ENCODE measurements at places on chromosomes 7 and 10.

DNA sequence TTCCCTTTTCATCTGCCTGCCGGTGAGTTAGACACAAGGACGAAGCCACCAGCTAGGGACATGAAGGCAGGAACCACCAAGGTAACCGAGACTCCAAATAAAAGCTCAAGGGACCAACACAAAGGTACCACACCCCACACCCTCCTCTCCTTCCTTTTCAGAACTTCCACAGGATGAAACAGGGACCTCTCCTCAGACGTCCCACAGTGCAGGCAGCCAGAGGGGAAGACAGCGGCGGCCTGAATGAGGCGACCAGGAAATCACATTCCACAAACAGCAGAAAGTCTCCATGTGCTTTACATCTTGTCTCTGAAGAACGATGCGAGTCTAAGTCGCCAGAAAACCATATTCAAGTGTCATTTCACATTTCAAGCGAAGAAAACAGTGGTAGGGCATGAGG lies 97.8 kb downstream of the DIP2C start:
- DNase-seq = no peak

- no peak for DNase-seq
These were observed 80.9 kb downstream of the UNCX start for GRCh38 chr7:1313613-1314012.

- DNase-seq = no peak
These were observed 21.8 kb upstream of the PIP4K2A start for GRCh38 chr10:22736134-22736533.

- DNase-seq = no peak
These were observed 7.0 kb downstream of the POLR2J start for GRCh38 chr7:102471791-102472125.

- no peak for DNase-seq
These were observed 357.3 kb downstream of the BBS9 start for GRCh38 chr7:33486633-33487032.

DNA sequence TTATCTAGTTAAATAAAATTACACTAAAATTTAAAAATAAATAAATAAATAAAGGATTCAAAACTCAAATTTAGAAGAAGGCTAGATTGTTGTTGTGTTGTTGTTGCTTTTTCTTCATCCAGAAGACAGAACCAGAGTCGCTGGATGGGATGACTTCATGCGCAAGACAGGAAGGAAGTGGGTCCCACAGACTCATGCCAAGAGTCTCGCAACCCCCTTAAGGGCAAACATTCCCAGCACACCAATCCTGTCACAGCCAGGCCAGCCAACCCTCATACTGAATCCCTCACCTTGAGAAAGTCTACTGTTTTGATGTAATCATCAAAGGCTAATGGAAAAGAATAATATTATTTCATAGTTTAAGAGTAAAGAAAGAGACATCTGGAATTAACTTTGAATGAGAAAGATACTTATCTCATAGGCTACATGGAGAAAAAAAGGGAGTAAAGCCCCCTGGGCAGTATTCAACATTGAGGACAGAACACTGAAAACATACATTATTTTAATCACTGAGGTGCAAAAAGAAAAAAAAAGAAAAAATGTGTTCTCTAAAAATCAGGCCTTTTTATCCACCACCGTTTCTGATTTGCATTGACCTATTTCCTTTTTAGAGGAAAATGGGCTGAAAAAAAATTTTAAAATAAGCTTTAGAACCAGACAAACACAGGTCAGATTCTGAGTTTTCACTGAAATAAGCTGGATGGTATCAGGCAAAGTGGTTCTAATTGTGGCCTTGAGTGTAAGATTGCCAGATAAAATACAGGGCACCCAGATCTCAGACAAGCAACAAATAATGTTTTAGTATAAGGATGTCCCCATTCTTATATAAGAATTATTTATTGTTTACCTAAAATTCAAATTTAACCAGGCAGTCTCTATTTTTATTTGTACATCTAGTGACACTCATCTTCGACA lies 826.5 kb downstream of the TNS3 start:
- no peak for DNase-seq

DNA sequence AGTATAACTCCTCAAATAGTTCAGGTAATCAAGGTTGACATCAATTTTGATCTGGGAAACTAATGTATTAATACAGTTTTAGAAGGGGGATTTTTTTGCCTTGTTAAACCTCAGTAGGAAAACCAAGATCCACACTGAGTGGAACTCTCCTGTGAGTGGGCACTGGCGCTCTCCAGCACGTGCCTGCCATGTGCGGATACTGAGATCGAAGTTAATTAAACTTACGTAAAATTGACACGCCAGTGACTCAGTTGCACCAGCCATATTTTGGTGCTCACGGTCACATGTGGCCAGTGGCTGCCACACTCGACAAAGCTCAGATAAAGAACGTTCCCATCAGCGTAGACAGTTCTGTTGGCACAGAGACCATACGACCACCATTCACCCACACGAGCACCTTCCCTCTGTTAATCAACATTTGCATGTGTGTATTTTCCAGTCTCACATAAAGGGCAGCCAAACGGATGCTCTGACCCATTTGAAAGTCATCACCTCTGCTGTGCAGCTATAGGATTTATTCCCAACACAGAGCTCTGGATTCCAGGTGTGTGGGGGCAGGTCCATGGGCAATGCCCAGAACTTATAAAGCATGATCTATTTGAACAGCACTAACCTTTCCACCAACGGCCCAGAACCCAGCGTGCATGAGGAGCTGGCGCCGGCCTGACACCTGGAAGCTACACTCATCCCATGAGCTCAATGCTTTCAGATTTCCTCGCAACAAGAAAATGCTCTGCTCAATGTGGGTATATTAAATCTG lies 77.7 kb downstream of the VIPR2 start:
- DNase-seq = no peak

- no peak for DNase-seq
These were observed 196.6 kb upstream of the PLPP4 start for GRCh38 chr10:120260456-120260855.

- DNase-seq = no peak
These were observed 173.3 kb downstream of the RAPGEF5 start for GRCh38 chr7:22183522-22184280.

DNA sequence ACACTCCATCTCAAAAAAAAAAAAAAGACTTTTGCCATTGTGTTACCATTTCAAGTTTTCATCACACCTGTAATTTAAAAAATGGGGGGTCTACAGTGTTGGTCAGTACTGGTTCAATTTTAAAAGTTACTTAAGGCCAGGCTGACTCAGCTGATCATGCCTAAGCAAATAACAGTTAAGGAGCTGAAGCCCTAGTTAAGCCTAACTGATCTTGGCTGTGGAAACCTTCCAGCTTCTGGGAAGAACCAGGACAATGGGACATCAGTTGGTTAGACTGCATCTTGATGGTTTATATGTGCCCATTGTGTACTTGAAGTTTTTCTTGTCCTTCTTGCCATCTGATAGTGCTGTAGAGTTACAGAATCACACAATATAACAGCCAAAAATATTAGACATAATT lies 26.7 kb downstream of the VCL start:
- no peak for DNase-seq

DNA sequence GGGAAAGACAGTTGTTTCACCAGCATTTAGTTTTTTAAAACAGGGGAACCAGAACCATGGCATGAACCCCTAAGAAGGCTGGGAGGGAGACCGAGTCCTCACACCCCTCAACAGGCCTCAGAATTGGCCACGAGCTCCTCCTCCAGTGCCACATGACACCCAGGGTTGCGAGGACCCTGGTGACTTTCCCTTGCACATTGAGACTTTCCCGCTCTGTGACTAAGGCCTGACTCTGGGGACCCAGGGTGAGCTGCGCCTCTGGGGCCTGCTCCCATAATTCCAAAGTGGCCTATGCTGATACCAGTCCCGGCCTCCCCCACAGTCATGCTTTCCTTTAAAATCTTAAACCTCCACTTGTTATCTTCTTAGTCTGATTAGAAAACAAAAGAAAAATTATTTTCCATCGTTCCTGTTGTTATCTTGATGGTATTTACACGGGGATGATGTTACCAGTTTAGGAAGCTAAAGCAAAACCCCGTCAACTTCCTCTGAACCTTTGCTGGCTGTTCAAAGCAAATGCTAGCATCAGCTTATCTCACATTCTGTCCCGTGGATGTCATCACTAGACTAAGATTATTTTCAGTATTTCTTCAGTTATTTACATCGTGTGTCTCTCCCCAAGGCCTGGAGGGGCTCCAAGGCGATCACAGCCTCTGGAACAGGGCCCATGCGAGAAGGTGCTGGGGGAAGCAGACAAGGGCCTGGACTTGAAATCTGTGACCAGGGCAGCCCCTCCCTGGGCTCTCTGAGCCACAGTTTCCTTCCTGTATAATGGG lies 42.1 kb downstream of the FAM53B start:
- no peak for DNase-seq

DNA sequence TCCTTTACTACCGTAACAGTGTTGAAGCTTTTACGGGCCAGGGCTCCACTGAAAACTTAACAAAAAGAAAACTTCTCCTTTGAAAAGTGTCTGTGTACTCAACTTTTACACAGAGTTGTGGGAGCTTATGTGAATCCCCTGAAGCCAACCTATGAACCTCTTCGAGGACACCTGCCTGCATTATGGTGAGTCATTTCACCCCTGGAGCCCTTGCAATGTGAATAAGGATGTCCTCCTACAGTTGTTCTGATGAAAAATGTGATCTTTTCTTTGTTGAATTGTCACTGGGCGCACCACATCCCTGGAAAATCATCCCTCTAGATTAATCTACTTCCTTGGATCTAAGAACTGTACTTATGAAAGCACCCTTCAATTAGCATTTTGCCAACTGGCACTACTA lies 93.2 kb downstream of the SORCS1 start:
- no peak for DNase-seq

- DNase-seq = no peak
These were observed 128.7 kb downstream of the INSYN2A start for GRCh38 chr10:127067542-127068194.

DNA sequence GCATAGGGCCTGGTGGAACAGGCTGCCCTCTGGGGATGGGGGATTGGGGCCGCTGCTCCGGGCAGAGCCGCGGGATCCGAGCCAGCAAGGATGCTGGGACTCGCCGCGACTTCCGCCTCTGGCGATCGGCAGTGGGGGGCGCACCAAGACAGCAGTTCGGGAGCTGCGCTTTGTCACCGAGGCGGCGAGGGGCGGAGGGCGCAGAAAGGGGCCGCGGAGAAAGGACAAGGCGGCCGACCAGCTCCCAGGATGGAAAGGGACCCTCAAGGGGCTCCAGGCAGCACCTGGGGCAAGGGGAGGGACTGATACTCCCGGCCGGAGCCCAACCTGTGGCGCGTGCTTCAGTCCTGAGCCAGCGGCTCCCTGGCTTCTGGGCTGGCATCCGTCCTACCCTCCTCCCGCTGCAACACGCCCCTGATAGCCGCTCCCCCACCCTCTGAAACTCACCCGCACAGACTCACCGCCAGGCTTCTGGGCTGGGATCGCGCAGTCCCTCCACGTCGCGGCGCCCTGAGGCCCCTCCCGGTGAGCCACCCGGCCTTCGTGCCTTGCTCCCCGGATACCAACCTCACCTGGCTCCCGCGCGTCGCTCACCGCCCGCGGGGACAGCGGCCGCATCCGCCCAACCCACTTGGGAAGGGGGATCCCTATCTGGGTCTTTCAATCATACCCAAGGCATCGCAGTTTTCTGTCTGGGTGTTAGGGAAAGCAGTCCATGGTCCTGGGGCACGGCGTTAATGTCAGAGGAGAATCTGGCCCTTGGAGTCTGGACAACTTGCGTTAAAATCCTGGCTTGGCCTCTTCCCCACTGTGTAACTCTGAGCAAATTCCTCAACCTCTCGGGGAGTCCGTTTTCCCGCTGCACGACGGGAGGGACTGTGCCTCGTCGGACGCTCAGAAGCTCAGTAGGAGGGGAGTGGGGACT lies 7.0 kb upstream of the EVX1 start:
- DNase-seq = no peak

DNA sequence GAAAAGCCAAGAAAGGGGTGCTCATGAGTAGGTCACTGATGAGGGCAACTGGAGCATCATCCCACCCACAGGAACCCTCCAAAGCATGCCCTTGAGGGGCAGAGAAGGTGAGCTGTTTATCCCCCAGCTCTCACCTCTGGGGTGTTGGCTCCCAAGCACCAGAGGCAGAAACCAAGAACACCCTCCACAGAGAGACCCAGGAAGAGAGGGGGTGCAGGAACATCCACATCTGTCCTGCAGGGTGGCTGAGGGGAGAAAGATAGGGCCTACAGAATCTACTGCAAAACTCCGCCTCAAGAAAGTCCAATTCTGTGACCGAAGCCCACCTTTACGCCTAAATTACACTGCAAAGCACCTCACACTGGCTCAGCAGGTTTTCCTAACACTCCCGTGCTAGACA lies 40.1 kb downstream of the GPAM start:
- DNase-seq = no peak

GRCh38 chr7:85025312-85025756 lies 161.5 kb downstream of the SEMA3D start:
- DNase-seq = no peak

GRCh38 chr7:30237271-30237695 lies 47.1 kb upstream of the ZNRF2 start:
- no peak for DNase-seq

GRCh38 chr10:43866712-43867111 lies 218.0 kb upstream of the ZNF32 start:
- no peak for DNase-seq

- no peak for DNase-seq
These were observed 305.9 kb downstream of the HPSE2 start for GRCh38 chr10:98929709-98930108.

All from AG04449 (cell line).